ENCODE measurements at places on chromosomes 16 and 17. TPM values are rescaled to one million over a fixed set of nuclear protein-coding genes. Genes with fewer than 3 reads are reported as not detected.

Gene CLEC3A
- polyA plus RNA-seq: 0.26 TPM

Gene FAHD1
- 39.0 TPM for polyA plus RNA-seq

Gene MILR1
- polyA plus RNA-seq: 7.7 TPM

Gene KLHL10
- not detected for polyA plus RNA-seq

Gene MPP3
- polyA plus RNA-seq: 41.5 TPM

Gene CACNG5
- 8.2 TPM for polyA plus RNA-seq

Gene TEKT1
- polyA plus RNA-seq: 8.3 TPM

Gene GUCY2D
- polyA plus RNA-seq: 0.84 TPM

Gene MCRIP1
- polyA plus RNA-seq: 234 TPM

Gene NPB
- polyA plus RNA-seq: 2.1 TPM

Gene CFAP119
- 19.1 TPM for polyA plus RNA-seq

Gene TRPV3
- 2.8 TPM for polyA plus RNA-seq

Gene EVPL
- polyA plus RNA-seq: 0.90 TPM

Gene OSGIN1
- 0.92 TPM for polyA plus RNA-seq

Gene SLC13A2
- polyA plus RNA-seq: 0.10 TPM

Gene CHST5
- polyA plus RNA-seq: 3.4 TPM

Gene AANAT
- polyA plus RNA-seq: 0.83 TPM

Gene GCGR
- polyA plus RNA-seq: 1.3 TPM

Gene MIF4GD
- 30.2 TPM for polyA plus RNA-seq

Gene HSD11B2
- 5.7 TPM for polyA plus RNA-seq

Gene CNGB1
- polyA plus RNA-seq: 5.3 TPM

Gene SLC5A10
- 0.13 TPM for polyA plus RNA-seq

Gene NPTX1
- polyA plus RNA-seq: 23.5 TPM

Gene TPSAB1
- not detected for polyA plus RNA-seq

Gene VASN
- 5.3 TPM for polyA plus RNA-seq

Gene HBQ1
- 11.6 TPM for polyA plus RNA-seq

Gene PIPOX
- polyA plus RNA-seq: 9.4 TPM

Gene SLC5A11
- 0.24 TPM for polyA plus RNA-seq

Gene MLKL
- 1.6 TPM for polyA plus RNA-seq

Gene CRHR1
- 8.1 TPM for polyA plus RNA-seq

Gene CTRB1
- not detected for polyA plus RNA-seq

Gene TSC2
- 168 TPM for polyA plus RNA-seq

Gene MYH1
- polyA plus RNA-seq: not detected

Gene PRSS53
- 7.1 TPM for polyA plus RNA-seq

Gene NEUROD2
- 10.8 TPM for polyA plus RNA-seq

Gene FDXR
- polyA plus RNA-seq: 11.3 TPM

Gene PDIA2
- polyA plus RNA-seq: 37.1 TPM

Gene CCDC200
- polyA plus RNA-seq: 11.0 TPM

Gene SLC5A2
- 11.0 TPM for polyA plus RNA-seq
